ENCODE measurements at places on chromosomes 1 and 21.

- DNase-seq, result no peak
Measured at GRCh38 chr1:32047701-32048100, 25.0 kb upstream of the TMEM39B start.

- DNase-seq, result no peak
Measured at GRCh38 chr1:230842801-230843200, 25.5 kb downstream of the C1orf198 start.

GRCh38 chr1:60888126-60888525, 194.2 kb upstream of the NFIA start:
- no peak for DNase-seq

DNA sequence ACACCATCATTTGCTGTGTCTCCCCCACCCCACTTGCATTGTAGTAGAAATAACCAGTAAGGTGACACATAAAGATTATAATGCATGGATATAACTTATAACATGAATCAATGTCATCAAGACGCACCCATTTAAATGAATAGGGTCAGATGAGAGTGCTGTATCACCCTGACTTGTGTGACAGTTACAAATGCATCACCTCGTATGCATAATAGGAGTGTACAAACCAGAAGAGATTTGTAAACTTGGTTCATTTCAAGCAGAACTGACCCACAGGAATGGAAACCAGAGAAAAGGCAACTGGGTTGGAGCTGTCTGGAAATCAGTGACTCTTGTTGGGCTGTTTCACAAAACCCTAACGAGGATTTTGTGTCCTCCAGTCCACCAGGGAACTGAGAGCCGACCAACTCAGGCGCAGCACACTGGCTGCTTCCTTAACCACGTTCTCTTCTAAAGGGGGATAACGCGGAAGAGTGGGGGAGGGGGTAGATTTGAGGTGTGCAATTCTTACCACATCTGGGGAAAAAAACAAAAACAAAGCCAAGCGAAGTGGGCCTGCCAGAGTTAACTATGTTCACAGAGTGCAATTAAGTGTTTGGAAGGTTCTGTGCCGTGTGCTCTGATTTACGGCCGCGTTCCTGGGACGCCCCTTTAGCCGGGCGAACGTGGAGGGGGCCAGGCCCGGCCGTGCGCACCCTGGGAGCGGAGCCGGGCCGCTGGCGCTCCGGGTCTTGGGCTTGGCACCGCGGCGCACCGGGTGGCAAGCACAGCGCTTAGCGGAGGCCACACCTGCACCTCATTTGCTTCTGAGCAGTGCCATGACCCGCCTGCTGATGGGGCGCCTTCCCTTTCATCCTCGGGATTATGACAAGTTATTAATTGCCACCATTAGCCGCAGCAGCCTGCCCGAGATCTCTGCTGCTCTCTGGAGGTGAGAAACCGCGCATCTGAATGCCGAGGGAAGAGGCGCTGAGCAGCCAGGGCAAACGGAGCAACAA, 248.8 kb upstream of the FOXD3 start:
- no peak for DNase-seq

GRCh38 chr1:8002329-8002910, 23.7 kb downstream of the ERRFI1 start:
- no peak for DNase-seq

DNA sequence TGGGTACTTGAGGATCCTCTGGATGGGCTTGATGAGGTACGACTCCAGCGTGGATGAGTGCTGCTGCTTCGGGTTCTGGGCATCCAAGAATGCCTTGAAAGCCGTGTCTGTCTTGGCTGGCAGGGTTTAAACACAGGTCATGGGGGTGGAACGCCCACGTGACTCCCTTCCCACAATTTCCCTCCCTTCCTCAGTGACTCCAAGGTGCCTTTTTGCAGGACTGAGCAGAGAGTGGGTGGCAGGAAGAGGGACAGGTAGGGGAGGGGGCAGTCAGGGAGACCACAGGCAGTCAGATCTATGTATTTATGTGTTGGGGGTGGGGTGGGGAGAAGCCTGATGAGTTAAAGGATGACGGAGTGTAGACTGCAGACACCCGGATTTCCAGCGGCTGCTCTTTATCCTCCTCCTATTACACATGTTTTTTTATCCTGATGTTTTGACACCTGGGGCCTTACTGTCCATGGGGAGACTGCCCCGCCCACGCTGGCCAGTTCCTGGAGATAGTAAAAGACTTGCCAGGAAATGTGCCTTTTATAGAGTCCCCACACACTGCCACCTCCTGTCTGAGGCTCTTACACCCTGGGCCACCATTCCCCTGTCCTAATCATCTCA, 103.2 kb upstream of the KRTAP19-8 start:
- DNase-seq, result no peak

GRCh38 chr1:223827193-223827663, 18.5 kb downstream of the TP53BP2 start:
- DNase-seq, result no peak
